ENCODE measurements at places on chromosomes 6 and 20.

DNA sequence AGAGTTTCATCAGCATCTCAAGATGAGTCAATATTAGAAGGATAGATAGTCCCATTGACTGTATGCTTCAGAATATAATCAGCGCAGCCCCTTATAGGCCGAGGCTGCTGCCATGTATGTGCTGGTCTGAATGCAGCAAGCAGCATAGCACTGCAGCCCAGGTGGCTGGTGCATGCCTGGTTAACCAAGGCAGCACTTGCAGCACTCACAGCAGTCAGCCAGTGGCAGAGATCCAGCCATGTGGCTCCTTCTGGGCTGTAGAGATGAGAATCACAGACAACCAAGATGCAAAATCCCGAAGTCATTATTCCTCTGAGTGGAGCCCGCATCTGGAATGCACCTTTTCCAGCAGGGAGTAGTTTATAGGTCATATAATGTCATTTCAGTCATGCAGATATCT, 251.9 kb downstream of the UST start:
- no peak for DNase-seq

DNA sequence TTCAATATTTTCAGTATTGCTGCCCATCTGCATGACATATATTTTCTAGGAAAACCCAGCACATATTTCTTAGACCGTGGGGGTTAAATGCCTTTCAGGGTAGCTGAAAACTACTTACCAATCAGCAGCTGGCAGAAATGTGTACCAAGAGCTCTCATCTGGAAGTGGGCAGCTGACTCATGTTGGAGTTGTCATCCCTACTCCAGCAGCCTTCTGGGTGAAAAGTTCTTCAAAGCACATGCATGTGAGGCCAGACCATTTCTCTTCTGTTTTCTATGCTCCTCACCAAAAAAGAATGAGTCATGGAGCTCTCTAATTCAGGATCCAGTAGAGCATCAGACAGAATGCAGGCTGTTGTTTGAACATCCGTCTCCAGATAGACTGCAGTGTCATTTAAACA, 135.5 kb downstream of the PAX1 start:
- DNase-seq = no peak

DNA sequence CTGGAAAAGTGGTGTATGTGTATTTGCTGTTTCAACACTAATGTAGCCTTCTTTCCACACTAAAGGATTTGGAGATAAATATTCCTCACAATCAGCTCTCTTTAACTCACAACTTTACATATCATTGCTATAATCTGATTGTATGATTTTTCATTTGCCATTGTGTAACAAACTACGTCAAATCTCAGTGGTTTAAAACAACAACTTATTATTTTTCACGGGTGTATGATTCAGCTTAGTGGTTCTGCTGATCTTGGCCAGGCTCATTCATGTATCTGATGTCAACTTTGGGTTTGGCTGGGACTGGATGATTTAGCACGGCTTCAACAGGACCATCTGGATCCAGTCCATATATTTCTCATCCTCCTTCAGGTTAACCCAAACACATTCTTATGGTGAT, 55.4 kb upstream of the TMX4 start:
- DNase-seq = no peak

DNA sequence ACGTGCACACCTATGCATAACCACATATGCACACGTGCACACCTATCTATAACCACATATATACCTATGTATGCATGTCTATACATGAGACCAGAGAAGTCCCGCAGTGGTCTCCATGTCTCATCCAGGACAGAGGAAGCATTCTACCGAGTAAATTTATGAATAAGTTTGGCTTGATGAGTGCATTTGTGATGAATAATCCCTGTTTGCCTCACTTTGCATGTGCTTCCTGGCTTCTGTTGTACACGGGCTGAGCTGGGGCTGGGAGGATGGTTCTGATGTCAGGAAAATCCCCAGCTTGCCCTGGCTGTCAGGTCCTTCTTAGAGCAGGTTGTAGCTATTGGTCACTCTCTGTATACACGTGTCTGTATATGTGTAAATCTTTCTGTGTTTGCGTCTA, 157.6 kb upstream of the RPS6KA2 start:
- no peak for DNase-seq

DNA sequence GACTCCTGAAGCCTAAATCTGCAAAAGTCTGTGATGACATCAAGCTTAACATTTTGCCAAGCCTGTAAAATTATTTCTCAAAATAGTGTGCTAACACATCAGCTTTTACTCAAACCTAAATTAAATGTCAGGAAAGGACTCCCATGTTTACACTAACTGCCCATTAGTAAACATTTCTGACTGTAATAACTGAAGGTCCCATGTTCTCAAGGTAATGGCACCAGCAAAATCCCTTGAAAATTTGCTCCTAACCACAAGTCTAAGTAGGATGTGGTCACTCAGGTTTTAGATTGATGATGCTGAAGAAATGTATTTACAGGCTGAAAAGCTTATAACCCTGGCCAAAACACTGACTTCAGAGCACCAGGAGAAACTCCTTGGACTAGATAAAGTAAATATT, 33.0 kb downstream of the BACH2 start:
- DNase-seq = no peak

DNA sequence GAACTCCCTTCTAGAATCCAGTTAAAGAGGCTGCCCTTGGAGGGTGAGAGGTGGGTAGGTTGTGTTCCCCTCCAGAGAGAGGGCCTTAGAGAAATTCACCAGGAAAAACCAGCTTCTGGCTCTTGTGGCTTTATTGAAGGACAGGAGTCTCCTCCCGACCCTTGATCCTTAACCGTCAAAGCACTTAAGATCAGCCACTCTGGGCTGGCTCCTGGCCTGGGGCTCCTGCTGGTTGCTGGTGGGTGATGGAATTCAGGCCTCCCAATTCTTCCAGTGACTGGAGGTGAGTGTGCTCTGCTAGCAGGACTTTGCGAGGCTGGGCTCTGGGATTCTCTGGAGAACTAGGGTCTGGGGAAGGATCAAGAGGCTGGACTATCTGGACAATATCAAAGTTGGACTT, 75.6 kb upstream of the LGSN start:
- no peak for DNase-seq

DNA sequence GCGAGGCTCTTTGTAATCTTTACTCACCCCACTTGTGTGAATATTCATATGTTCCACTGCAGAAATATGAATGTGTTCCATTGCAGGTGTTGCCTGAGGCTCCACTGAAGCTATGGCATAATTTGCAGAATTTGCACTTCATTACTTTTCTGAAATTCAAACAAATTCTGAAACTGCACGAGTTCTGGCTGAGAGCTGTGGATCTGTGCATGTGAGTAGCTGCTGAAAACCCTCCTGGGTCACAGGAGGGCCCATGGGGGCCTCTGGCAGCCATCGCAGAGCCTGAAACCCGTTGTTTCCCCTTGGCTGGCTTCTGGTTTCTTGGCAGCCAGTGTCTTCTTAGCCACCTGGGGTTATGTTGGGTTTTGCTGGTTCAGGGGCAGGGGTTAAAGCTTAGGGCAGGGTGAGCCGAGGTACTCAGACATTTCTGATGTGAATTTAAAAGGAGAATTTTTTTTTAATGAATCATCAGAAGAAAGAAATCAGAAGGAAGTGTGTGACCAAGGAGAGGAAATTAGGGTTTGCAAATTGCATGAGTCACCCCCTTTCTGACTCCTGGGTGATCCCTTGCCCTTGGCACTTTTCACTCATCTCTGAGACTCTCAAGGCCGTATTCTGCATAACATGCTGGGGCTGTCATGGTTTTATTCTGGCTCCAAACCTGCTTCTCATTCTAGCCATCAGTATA, 40.6 kb downstream of the TOX2 start:
- DNase-seq = no peak

GRCh38 chr6:41511443-41512060, 34.6 kb upstream of the FOXP4 start:
- no peak for DNase-seq

GRCh38 chr6:10205892-10206291, 209.0 kb downstream of the TFAP2A start:
- DNase-seq = no peak

DNA sequence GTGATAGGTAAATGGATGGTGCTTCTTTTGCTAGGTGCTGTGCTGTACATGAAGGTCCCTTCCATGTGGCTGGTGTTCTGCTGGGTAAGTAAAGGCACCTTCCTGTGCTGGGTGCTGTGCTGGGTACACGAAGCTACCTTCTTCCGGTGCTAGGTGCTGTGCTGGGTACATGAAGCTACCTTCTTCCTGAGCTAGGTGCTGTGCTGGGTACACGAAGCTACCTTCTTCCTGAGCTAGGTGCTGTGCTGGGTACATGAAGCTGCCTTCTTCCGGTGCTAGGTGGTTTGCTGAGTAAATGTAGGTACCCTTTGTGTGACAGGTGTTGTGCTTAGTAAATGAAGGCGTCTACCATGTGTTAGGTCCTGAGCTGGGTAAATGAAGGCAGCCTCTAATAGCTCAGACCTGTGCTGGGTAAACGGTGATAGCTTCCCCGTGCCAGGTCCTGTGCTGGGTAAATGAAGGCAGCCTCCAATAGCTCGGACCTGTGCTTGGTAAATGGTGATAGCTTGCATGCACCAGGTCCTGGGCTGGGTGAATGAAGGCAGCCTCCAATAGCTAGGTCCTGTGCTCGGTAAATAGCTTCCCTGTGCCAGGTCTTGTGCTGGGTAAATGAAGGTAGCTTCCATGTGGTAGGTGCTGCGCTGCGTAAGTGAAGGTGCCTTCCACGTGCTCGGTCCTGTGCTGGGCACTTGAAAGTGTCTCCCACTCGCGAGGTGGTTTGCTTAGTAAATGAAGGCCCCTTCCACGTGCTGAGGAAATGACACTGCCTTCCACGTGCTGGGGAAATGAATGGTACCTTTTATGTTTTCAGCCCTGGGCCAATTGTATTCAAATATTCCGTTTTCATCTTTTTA, 115.5 kb downstream of the ERMARD start:
- no peak for DNase-seq

GRCh38 chr6:156595476-156595875, 181.7 kb upstream of the ARID1B start:
- DNase-seq = no peak

DNA sequence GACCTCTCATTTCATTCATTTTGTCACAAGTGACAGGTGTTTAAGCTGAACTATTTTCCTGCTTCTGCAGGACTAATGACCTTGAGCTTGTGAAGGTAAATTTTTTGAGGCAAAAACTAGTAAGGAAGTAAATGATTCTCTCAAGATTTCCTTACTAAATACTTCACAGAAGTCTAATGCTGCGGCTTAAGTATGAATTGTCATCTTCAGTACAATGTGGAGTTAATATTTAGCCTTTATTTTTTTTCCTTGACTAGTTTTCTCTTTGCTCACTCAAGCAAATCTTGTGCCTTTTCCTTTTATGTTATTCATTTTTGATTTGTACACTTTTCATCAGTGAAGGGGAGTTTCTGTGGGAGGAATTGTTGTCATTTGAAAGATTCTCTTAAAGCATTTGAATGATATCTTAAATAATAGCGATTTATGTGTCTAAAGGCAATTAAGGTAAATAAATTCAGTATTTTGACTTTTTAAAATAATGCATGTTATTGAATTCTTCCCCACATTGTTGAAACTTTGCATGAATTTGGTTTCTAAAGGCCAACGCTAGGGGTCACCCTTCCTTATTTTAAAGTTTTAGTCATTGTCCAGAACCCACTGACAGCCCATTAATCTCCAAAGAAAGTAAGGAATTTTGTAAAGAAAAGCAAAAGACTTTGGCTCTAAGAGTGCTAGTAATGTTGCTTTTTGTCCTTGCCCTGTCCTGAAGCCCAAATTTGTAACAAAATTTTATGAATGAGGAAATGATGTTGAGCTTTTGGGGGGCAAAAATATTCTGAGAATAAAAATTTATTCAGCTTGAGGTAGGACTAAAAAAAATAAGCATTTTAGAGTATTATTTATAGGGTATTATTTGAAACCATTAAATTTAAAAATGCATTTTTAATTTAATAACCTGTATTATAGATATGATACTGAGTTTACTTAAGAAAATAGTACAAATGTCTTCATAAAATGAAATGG, 157.4 kb upstream of the LAMA2 start:
- DNase-seq = no peak

DNA sequence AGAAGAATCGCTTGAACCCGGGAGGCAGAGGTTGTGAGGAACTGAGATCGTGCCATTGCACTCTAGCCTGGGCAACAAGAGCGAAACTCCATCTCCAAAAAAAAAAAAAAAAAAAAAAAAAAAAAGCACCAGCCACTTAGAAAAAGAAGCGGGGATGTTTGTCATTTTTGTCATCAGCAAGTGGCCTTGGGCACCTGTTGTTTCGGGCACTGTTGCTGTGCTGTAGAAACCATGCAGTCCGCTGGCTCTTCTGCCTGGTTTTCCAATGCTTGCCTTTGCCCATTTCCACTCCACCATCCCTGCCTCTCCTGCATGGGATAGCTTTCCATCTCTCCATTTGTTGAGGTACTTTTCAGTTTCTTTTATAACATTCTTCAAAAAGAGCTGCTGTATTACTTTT, 129.3 kb downstream of the ARID1B start:
- no peak for DNase-seq

DNA sequence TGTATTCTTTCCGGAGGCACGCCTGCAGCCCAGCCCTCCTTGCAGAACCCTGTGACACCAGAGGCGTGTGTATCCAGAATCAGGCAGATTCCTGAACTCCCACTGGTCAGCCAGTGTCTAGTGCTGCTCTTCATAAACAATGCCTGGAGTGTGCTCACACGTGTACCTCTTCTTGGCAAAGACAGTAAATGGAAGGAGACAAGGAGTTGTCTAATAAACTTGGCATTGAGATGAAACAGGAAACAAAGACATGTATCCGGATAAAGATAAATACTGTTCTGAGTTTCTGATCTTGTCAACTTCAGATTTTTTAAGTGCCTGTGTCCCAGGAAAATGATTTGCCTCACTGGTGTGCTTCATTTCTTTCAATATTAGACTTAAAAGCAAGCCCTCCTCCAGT, 1.7 kb downstream of the RPS6KA2 start:
- DNase-seq = no peak

DNA sequence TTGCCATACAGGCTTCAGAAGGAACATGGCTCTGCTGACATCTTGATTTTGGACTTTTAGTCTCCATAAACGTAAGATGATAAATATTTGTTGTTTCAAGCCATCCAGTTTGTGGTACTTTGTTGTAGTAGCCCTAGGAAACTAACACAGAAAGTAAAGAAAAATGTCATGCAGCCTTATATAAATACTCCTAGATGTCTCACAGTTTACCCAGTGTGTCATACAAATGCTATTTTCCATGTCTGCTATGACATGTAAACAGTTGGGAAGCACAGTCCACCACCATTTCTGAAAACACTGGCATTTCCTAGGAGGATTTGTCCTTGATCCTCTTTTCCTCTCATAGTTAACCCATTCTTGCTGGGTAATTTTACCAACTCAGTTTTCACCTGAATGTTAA, 30.6 kb upstream of the ME1 start:
- DNase-seq = no peak

DNA sequence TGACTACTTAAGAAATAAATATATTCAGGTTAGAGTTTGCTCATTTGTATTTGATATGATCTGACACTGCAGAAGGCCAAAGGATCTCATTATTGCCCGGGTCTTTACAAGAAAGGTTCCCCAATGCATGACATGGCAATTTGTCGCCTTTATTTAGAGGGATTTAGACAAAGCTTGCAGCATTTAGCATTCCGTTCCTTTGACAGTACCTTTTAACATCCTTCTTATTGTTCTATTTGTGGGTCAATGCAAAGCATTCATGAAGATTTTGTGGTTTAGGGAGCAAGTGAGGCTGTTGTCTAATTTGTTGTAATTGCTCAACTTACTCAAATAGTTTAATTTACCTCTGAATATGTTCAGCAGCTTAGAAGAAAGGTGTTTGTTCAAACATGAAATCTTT, 230.8 kb upstream of the FLRT3 start:
- no peak for DNase-seq
